ENCODE measurements at places on chromosomes 4 and X. TPM values are rescaled to one million over a fixed set of nuclear protein-coding genes. Genes with fewer than 3 reads are reported as not detected.

SOX3 gene
- not detected for total RNA-seq

AMER1 gene
- 2.9 TPM for total RNA-seq

VCX2 gene
- not detected for total RNA-seq

MEPE gene
- total RNA-seq: not detected

PNMA5 gene
- total RNA-seq: not detected

F11 gene
- not detected for total RNA-seq

GPR34 gene
- total RNA-seq: not detected

RPL10 gene
- 4,926 TPM for total RNA-seq

H2BW2 gene
- not detected for total RNA-seq

TNMD gene
- total RNA-seq: not detected

GPRASP2 gene
- 6.4 TPM for total RNA-seq

GIMD1 gene
- not detected for total RNA-seq

DCTD gene
- total RNA-seq: 69.6 TPM

SPANXB1 gene
- 2.5 TPM for total RNA-seq

SHROOM3 gene
- total RNA-seq: 11.1 TPM
